ENCODE measurements at places on chromosomes 13 and 19. TPM values are rescaled to one million over a fixed set of nuclear protein-coding genes. Genes with fewer than 3 reads are reported as not detected.

DNA sequence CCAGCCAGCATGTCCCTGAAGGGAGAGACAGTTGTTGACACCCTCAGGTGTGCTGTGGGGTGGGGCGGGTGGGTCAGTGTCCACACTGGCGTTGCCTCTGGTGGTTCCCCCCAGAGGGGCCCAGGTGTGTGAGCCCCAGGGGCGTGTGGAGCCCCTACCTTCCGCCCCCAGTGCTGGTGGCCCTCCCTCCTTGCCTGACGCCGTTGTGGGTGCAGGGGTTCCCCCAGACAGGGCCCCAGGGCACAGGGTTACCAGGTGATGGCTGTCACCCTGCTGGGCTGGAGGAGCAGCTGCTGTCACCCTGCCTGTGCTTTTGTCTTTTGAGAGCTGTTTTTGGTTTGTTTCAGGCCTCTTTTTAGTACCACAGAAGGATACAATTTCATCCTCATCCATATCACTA, 27.2 kb downstream of the ATP4B start:
- no peaks in the 10 kb centered on the region for H3K4me1 ChIP-seq
- no peaks in the 10 kb centered on the region for H3K27me3 ChIP-seq
- no peak overlapping the region for H3K4me3 ChIP-seq
- H3K27ac ChIP-seq, result no peak overlapping the region
- no peak for DNase-seq

- no peak overlapping the region for H3K4me3 ChIP-seq
- H3K27ac ChIP-seq, result no peak overlapping the region
- H3K4me1 ChIP-seq, result peaks cover 5% of the 10 kb centered on the region
- DNase-seq, result no peak
Observed at GRCh38 chr19:3098515-3099346, 4.6 kb downstream of the GNA11 start.

DNA sequence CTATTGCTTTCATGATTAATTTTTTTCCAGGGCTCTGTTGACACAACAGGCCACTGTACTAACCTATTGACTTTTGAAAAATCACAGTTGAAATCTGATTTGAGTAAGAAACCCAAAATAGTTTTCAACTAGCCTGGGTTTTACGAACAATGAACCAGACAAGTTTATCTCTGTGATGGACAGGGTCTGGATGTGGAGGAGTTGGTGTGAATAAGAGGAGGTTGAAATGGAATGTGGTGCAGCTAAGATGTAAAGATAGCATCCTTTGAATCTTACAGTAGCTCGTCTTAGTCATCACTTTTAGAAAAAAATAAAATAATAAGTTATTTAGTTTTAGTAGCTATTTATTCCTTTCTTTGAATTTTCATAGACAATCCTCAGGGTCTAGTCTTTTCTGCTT, 8.3 kb upstream of the OXGR1 start:
- H3K36me3 ChIP-seq, result no peaks in the 10 kb centered on the region
- no peaks in the 10 kb centered on the region for H3K27me3 ChIP-seq
- H3K4me1 ChIP-seq, result no peaks in the 10 kb centered on the region
- no peak overlapping the region for H3K4me3 ChIP-seq
- no peak overlapping the region for H3K27ac ChIP-seq

- DNase-seq, result no peak
- no peaks in the 10 kb centered on the region for H3K4me1 ChIP-seq
- H3K36me3 ChIP-seq, result 0 out of 2 replicates have a peak, but pooled peaks cover 4% of the 10 kb centered on the region
- no peaks in the 10 kb centered on the region for H3K27me3 ChIP-seq
Observed at GRCh38 chr19:18878858-18879578, 16.9 kb downstream of the CERS1 start.

DNA sequence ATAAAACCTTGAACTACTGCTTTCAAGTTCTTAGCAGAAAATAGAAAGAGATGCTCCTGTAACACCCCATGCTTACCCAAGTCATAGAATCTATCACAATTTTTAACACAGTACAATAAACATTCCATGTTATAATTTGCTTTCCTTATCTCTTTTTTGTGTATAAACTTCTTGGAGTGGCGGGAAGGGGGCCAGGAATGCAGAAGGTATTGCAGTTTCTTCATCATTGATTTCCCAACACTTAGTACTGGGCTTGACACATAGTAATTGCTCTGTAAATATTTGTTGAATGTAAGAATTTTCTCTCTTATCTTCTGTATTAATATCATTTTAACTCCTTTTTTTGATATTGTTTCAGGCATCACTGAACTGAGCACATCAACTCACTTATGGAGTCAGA, 535.8 kb downstream of the KCTD12 start:
- no peaks in the 10 kb centered on the region for H3K4me1 ChIP-seq
- no peak overlapping the region for H3K27ac ChIP-seq
- no peak for DNase-seq
- H3K36me3 ChIP-seq, result no peaks in the 10 kb centered on the region

DNA sequence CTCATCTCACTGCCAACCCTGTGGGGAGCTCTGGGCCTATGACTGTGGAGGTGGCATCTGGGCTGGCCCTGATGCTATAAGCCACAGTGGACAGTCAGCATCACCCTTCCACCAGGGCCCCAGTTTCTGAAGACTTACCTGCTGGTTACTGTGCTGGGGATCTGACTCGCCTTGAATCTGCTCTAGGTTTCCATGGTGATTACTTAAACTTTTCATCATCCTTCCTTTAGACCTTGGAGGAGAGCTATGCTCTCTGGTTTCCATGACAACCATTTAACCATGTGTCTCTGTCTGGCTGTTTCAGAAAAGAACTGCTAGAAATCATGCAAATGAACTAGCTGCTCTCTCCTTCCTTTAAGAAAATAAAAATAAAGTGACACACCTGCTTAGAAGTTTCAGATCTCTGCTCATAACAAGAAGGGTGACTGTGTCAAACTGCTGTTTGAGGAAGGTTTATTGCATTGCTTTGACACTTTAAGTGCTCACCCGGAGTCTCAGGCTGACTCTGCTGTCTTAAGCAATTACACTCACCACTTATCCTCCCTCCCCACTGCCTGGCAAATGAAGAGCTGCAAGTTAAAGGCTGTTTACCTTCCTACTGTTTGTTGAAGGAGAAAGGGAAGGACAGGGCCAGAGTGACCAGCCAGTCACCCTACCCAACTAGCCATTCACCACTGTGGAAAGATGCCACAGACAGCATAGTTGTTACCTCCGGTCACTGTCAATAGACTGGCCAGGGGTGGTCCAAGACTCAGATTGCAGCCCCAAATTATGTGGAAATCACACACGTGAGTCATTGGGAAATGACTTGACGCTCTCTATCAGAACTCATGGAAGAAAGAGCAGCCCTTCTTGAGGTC, 87.6 kb downstream of the HSPH1 start:
- no peak overlapping the region for H3K4me3 ChIP-seq
- no peaks in the 10 kb centered on the region for H3K36me3 ChIP-seq
- no peak overlapping the region for H3K27ac ChIP-seq
- H3K27me3 ChIP-seq, result no peaks in the 10 kb centered on the region

GRCh38 chr13:59963827-59964226, 199.9 kb downstream of the DIAPH3 start:
- no peak overlapping the region for H3K4me3 ChIP-seq
- no peaks in the 10 kb centered on the region for H3K27me3 ChIP-seq
- peaks cover 18% of the 10 kb centered on the region for H3K4me1 ChIP-seq
- H3K27ac ChIP-seq, result no peak overlapping the region
- no peaks in the 10 kb centered on the region for H3K36me3 ChIP-seq

GRCh38 chr19:53147645-53148044, 11.2 kb downstream of the ZNF347 start:
- no peak overlapping the region for H3K27ac ChIP-seq
- no peaks in the 10 kb centered on the region for H3K4me1 ChIP-seq
- no peaks in the 10 kb centered on the region for H3K27me3 ChIP-seq

DNA sequence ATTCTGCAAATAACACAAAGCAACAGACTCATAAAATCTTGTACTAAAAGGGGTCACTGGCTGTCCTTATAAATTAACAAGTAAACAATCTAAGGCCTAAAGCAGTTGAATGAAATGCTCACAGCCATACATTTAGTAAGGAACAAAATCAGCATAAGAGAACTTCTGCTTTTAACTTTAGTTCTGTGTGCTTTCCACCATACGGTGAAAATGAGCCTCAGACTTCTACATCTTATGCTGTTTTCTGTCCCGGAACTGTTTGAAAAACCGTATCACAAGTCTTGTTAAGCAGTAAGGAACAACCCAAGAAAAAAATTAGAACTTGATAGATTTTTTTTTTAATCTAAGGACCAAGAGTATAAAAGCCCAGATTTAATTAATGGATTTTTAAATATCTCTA, 549.1 kb upstream of the MIR17HG start:
- no peak overlapping the region for H3K4me3 ChIP-seq
- no peaks in the 10 kb centered on the region for H3K36me3 ChIP-seq
- no peak for DNase-seq
- H3K4me1 ChIP-seq, result peaks cover 6% of the 10 kb centered on the region

VSTM2B gene
- total RNA-seq, result not detected

OR10H1 gene
- not detected for total RNA-seq

DMAC2 gene
- 25.1 TPM for total RNA-seq

Data from Karpas-422 (cell line).